Left forelimb (tissue), 1 donor: ENCODE measurements at places on chromosomes 6 and 20.

DNA sequence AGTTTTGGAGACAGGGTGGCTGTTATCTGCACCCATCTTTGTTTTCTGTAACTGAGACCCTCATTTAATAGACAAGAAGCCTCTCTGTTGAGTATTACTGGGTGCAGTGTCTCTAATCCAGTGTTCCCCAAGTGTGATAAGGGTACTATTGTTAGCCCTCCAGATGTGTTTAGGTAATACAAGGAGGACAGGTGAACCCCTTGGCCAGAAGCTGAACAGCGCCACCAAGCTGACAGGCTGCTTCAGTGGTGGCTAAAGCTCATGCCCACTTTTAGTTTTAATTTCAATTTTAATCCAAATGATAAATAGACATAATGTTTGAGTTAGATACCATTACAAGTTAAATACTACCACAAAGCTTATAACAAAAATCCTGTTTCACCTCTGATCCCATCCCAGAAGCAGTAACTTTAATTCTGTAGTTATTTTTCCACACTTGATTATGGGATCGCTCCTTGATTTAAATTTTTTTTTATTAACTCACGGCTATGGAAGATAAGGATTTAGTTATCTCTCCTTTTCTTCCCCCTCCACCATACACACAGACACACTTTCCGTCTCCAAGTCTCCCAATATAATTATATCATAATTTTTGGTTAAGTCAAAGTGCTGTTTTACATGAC, 8.4 kb upstream of the STK35 start:
- no peak for DNase-seq

DNA sequence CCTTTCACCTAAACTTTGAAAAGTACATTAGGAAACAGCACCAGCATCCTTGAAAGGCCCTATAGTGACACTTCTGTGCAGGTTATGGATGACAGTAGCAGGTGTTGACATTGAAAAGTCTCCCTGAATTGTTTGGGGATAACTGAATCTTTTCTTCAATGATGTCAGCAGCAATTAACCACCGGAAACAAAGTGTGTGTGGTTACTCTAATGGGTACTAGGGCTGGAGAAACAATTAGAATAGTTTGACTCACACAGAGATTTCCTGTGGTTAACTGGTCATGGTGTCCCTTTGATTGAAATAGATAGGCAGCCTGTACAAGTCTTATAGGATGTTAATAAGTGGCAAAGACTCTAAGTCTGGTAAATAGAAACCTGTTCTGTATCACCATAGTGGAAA, 189.1 kb downstream of the TBX18 start:
- DNase-seq = no peak

DNA sequence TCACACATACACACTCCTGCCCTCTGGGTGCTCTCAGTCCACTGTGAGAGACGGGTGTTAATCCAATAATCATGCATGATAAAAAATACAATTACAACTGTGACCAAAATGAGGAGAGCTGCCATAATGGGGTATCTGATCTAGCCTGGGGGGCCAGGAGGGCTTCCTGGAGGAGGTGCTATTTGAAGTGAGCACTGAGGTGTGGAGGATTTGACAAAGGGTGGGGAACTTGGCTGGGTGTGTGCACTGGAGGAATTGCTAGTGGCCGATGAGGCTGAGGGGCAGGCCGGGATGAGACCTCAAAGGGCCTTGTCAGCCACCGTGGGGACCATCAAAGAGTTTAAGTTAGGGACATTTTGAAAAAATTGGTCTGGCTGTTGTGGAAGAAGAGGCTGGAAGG, 34.8 kb downstream of the VSTM2L start:
- no peak for DNase-seq

- peak; percentile 76 for DNase-seq
Measured at GRCh38 chr6:143536461-143536865, 24.9 kb upstream of the FUCA2 start.

- DNase-seq = no peak
Measured at GRCh38 chr6:74671558-74672025, 534.3 kb downstream of the COL12A1 start.

DNA sequence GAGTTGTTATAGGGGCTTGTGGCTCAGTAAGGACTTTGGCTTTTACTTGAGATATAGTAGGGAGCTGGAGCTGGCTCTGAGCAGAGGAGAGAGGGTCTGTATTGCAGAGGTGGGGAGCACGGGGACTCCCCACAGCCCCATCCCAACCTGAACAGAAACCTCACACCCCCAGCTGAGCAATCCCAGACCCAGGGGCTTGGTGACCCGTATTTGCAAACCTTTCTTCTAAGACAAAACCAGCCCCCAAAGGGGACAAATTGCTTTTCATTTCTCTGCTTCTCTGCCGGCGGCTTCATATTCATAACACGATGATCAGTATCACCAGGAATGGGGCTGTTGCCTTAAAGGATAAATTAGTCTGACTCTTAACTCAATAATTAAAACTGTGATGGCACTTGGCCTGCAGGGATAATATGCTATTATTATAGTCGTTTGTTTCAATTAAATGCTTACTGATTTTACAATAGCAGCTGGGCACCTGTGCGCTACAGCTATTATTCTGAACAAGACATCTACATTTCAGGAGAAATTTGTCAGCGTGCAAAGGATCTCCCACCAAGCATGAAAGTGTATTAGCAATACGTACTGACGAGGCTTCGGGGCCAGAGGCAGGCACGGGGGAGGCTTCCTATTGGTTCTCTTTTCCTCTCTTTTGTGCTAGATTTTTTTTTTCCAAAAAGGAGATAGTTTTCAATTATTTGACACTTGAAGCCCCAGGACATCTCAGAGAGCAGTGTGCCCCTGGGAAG, 118.1 kb downstream of the TOX2 start:
- no peak for DNase-seq

DNA sequence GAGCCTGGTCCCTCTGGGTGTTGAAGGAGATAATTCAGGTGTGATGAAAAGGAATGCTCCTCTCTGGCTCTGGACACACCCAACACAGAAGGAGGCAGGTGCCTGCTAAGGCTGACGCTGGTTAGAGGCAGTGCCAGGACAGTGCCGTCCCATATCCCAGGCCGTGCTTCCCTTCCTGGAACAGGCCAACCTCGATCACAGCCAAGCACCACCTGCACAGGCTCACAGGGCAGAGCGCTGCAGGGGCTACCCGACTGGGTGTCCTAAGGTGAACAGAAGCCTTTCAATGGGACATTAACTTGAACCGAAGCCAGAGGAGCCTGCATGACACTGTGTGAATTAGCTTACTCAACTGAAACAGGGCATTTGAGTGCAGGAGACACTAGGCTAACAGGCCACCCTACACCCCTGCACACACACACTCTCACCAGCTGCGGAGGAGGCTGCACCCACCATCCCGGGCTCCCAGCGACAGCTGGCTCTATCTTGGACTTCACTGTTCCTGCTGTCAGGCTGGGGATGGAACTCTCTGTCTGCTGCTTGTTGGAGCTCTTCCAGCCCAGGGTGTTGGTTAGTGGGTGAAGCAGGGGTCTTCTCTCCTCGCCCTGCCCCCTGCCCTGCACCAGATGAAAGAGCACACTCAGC, 347.2 kb downstream of the TAF4 start:
- DNase-seq = no peak

DNA sequence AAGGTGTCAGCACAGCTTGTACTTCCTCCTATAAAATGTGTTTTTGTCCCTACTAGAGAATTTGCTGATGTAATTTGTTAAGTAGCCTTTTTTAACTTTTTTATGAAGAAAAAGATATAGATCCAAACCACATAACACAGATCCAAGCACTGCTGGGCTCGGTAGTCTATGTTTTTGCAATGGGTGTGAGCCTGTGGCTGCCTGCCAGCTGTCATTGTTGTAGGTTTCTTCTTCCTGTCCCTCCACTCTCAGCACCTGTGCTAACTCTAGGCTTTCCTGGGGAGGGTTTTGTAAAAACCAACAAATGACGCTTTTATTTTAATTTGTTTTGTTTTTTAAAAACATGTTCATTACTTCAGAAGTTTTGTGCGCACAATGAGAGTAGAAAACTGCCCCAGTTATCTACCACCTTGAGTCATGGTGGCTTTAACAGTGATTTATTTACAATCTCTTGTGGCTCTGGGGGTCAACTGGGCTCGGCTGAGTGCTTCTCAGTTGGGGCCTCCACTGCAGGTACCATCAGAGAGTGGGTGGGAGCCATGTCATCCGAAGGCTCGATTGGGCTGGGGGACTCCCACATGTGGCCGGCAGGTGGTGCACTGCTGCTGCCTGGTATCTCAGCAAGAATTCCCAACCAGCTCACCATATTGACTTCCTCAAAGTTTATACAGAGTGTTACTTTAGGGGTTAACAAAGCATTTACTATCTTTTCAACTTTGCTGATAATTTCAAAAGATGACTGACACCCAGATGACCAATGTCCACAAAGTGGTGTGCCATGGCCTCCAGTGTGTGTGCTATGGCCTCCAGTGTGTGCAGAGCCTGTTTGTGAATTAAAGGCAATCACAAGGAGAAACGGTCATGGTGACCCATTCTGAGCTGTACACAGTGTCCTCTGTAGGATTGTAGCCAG, 3.0 kb upstream of the CCR6 start:
- no peak for DNase-seq

DNA sequence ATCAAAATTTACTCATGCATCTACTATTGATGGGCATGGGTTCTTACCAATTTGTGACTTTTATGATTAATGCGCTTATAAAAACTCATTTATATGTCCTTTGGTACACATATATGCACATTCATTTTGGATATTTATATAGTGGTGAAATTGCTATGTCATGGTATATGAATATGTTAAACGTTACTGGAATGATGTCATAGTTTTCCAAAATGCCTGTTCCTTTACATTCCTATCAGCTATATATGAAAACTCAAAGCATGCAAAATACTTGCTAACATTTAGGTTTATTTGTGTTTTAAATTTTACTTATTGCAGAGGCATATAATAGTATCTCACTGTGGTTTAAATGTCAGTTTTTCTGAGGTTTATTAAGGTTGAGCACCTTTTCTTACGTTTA, 1403.1 kb downstream of the HACE1 start:
- no peak for DNase-seq

GRCh38 chr6:107517274-107517673, 27.4 kb downstream of the SOBP start:
- DNase-seq = no peak

DNA sequence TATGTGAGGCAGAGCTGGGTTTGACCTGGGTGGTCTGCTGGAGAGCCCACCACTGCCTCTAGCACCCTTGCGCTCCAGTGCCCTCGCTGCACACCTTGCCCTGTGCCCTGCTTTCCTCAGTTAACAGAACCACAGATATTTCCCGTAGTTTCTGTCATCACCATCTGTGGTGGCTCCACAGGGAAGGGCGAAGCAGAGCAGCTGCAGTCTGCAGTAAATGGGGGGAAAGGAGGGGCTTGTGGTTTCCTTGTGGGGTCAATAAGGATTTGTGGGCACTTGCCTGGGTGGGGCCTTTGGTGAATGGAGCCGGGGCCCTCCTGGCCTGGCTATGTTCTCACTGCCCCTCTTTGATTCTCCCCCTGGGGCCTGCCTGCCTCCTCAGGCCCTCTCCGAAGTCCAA, 21.2 kb upstream of the CCDC167 start:
- no peak for DNase-seq

DNA sequence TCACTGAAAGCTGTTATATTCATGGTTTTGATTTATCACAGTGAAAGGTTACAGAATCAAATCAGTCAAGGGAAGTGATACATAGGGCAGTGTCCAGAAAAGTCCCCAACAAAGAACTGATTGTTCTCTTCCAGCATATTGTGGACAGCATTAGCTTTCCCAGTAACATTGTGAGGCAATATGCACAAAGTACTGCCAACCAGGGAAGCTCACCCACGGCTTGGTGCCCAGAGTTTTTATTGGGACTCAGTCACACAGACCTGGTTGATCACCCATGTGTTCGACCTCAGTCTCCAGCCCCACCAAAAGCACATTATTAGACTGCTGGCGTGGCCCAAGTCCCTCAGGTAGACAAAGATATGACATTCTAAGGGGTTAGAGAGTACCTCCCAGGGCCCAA, 76.0 kb downstream of the LCA5 start:
- no peak for DNase-seq

GRCh38 chr6:157188213-157188612, 135.1 kb downstream of the TMEM242 start:
- DNase-seq = no peak

- no peak for DNase-seq
Measured at GRCh38 chr6:88008411-88008810, 39.2 kb upstream of the SPACA1 start.
